ENCODE measurements at places on chromosomes 7 and 10.

- no peak for DNase-seq
These were observed 392.8 kb upstream of the KLF6 start for GRCh38 chr10:4177791-4178190.

DNA sequence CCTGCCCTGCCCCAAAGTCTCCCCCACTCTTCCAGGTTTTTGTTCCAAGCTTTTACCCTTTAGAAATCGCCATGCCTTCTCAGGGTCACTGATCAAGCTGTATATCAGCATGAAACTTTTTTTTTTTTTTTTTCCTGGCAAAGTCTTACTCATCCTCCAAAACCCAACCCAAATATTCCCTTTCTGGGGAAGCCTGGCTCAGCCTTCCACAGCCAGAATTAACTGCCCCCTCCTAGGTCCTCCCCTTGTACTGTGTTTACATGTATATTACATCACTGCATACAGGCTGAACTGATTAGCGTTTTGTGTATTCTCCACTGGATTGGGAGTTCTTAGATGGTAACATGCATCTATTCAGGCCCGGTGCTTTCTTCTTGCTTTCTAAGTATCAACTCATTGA is 4.6 kb upstream of the NOBOX start:
- DNase-seq, result no peak

GRCh38 chr7:123714296-123715080 is 34.3 kb downstream of the WASL start:
- DNase-seq, result no peak

GRCh38 chr7:69204943-69205342 is 393.3 kb upstream of the AUTS2 start:
- DNase-seq, result no peak

GRCh38 chr7:149027055-149027454 is 1.2 kb downstream of the PDIA4 start:
- DNase-seq, result no peak

GRCh38 chr10:62619413-62619738 is 185.1 kb upstream of the ADO start:
- DNase-seq, result no peak

GRCh38 chr10:60105295-60105695 is 198.9 kb upstream of the CCDC6 start:
- no peak for DNase-seq

DNA sequence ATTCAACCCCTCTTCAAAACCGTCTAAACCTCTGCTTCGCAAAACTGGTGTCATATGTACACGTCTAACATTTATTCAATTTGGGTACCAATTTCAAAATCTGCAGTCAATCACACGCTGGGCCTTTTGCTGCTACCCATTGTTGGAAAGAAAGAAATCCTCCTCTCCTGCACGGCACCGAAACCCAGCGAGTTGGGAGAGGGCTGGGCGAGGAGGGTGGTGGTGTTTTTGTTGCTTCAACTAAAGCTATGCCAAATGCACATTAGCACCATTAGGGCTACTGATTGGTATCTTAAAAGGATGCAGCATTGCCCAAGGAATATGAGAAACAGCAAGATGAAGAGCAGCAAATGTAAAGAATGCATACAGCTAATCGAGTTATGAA is 7.8 kb downstream of the EBF3 start:
- no peak for DNase-seq

- DNase-seq, result no peak
These were observed 57.0 kb upstream of the CDCA7L start for GRCh38 chr7:22002726-22003125.

- DNase-seq, result no peak
These were observed 23.3 kb upstream of the DYNC1I1 start for GRCh38 chr7:95749044-95749443.

DNA sequence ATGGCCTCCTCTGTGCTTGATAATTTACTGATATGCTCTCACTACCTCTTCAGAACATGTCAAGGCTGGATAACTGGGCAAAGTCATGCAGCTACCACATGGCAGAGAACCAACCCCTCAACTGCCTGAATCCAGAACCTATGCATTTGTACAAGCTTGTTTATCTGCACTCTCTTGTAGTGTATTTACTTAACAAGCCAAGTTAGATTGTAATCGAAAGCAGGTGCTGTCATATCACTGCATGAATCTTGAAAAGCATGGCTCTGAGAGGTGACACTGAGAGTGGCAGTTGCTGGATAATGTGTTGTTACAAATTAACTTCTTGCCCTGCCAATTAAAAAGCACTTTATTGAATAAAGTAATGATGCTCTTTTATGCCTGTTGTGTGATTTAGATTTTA is 588.6 kb downstream of the NRG3 start:
- no peak for DNase-seq

DNA sequence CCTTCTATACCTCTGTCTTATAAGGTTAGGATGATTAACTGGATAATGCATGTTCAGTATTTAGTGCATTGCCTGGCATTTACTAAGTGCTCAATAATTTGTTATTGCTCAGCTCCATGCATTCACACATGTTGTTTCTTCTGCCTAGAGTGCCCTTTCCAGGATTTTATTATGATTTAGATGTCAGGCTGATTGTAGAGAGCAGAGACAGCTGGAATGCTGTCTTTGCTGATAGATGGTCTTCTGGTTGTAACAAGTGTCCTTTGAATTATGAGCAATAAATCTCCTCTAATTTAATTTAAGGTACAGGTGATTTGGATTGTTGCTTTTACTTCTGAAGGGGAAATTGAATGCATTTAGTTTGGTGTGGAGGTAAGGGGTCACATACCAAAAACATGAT is 548.0 kb downstream of the MAGI2 start:
- no peak for DNase-seq

DNA sequence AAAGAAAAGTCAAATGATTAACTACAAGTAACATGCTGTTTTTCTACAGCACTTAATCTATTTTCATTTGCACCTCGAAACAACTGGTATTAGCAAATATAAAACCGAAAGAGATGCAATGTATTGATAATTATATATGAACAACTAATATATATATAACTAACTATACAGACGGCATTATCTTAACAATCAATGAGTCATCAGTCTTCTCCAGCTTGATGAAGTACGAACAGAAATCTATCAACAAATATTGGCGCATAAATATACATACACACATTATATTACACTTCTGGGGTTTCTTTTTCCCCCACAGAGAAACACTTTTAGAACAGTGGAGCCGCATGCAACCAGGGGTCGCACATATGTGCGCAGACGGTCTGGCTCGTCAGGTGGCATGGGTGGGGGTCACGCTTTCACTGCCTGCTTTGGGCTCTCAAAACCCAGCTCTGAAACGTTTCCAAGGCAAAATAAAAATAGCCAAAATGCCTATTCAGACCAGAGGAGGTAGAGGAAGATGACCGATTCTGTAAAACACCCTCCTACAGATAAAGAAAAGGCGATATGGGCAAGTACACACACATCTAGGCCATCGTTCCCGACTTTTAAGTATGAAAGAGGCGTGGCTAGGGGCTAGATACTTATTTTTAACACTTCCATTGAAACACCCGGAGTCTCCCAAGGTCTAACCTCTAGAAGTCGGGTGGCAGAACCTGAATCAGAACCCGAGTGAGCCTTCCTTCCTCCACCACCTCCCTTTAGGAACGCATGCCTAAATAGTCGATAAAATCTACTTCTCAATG is 1.7 kb downstream of the ARHGAP12 start:
- peak; percentile 52 for DNase-seq

GRCh38 chr7:519484-520390 is at the start of gene PDGFA:
Gene PDGFA, minus strand, starts transcription at chr7:519846. Its CDS starts 845 bp downstream, at chr7:519001.
- no peak for DNase-seq

- no peak for DNase-seq
These were observed 740.9 kb downstream of the POM121L12 start for GRCh38 chr7:53776323-53776722.

GRCh38 chr7:100600730-100601038 is 1.5 kb upstream of the PCOLCE start:
- DNase-seq, result no peak

DNA sequence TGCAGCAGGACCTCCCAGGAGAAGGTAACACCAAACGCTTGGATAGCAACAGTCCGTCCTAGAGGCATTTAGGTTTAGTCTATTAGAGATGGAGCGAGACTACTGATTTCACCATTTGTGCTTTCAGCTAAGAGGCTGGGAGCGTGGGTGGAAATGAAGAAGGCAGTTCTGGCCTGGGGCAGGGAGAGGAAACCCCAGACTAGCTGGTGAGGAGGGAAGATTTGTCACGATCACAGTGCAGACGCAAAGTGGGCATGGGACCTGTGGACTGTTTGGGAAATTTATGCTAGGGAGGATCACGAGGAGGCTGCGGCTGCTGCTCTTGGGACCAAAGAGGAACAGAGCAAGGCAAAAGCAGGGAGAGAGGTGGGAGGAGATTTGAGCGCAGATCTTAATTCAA is 130.4 kb upstream of the AOAH start:
- no peak for DNase-seq

GRCh38 chr10:67770537-67770936 is 67.5 kb downstream of the DNAJC12 start:
- DNase-seq, result no peak

GRCh38 chr7:7156663-7157062 is 25.7 kb upstream of the C1GALT1 start:
- no peak for DNase-seq

GRCh38 chr7:117082647-117083046 is 129.3 kb downstream of the ST7 start:
- DNase-seq, result no peak

GRCh38 chr10:79401015-79401921 is 44.2 kb downstream of the ZCCHC24 start:
- no peak for DNase-seq

- no peak for DNase-seq
These were observed 14.6 kb downstream of the FAM149B1 start for GRCh38 chr10:73182568-73182967.

DNA sequence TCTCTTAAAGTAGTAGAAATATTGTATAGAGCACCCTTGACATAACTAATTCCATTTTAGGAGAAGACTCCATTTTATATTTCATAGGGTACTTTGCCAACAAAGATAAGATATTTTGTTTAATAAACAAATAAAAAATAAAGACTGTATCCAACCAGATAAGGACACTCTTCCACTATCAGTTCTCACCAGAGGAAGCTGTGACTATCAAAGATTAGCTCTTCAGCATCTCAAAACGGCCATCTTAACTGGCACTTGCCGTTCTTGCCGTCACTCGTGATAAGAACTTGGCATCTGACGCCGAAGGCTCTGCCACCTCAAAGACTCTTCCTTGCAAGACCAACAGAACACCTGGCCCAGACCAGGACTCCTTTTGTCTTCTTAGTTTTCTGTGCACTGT is 26.3 kb upstream of the AKR1B1 start:
- DNase-seq, result no peak

- no peak for DNase-seq
These were observed 27.5 kb downstream of the PVRIG start for GRCh38 chr7:100247152-100247757.

GRCh38 chr7:43914795-43915194 is 8.4 kb upstream of the URGCP start:
- no peak for DNase-seq

- no peak for DNase-seq
These were observed 144.4 kb downstream of the CREB5 start for GRCh38 chr7:28556671-28557070.

GRCh38 chr10:14241196-14241595 is 89.5 kb downstream of the FRMD4A start:
- DNase-seq, result no peak

DNA sequence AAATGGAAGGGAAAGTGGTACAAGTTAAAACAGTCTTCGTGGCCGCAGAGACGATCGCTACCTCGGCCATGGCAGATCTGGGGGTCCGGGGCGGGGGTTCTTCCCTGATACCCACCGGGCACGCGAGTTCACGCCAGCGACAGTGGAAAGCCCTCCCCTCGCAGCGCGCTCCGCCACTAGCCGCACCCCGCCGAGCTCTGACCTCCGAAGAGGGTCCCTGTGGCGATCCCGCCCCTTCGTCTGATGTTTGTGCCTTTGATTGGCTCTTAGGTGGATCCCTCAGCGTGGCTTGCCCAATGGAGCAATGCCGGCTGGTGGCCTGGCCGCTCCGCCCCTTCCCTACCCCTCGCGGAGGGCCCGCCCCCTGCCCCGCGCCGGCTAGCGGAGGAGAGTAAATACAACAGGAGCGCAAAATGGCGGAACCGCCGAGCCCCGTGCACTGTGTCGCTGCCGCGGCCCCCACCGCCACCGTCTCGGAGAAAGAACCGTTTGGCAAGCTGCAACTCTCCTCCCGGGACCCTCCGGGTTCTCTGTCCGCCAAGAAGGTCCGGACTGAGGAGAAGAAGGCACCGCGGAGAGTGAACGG is at the start of gene RSBN1L:
TSS of gene RSBN1L (plus strand) at position 403 of the 586 bp plus-strand sequence. CDS start at position 414, 11 bp downstream.
- peak; percentile 98 for DNase-seq

DNA sequence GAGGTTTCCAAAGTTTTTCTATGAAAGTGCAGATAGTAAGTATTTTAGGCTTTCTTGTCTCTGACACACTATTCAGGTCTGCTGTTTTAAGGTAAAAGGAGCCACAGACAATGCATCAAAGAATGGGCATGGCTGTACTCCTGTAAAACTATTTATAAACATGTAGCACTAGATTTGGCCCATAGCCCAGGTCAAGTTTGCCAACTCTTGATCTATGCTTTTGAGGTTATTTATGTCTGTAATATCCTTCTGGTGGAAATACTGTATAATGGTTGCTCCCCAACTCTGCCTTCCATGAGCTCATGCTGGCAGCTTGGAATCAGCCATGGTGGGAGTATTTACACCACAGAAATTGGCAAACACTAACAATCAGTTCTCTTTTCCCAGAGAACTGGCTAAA is 244.6 kb downstream of the BUB3 start:
- no peak for DNase-seq

DNA sequence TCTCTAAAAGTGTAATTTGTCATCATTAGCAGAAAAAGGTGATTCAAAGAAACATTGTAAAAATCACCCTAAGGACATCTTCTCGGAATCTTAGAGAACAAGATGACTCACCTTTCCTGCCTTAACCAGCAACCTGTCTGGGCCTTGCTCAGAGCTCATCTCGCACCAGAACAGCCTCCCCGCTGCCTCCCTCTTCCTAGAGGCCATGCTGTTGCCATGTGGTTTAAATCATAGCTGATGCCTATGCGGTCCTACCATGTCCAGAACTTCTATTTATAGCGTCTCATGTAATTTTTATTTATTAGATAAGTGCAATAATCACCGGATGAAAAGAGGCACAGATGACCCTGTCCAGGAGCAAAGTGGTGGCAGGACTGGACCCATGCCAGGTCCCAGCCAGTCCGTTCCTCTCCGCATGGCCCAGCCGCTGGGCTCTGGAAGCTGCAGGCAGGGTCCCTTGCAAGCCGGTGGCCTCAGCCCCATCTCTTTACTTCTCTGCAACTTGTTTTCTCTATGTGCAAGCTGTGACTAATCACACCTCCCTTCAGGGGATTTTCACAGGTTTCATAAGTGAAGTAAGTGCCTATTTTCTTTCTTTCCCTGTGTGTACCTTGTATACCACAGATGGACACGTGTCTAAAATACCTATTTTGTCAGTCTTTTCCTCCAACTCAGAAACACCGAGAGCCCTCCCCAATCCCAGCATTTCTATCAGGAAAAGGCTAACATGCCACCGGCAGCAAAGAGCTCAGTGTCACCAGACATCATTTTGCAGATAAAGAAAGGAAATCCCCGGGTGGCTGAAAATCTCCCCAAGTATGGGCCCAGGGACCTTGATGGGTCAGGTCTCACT is 27.1 kb downstream of the KLF6 start:
- DNase-seq, result no peak

GRCh38 chr10:4013651-4014121 is 228.7 kb upstream of the KLF6 start:
- no peak for DNase-seq

GRCh38 chr7:70344726-70345125 is 746.5 kb downstream of the AUTS2 start:
- DNase-seq, result no peak

GRCh38 chr7:95596198-95597063 is at the start of gene PDK4:
Gene PDK4, minus strand, starts transcription at chr7:95596516. Its CDS starts 223 bp downstream, at chr7:95596293.
- peak; percentile 7 for DNase-seq
